ENCODE measurements at places on chromosomes 1 and 21.

GRCh38 chr1:170765712-170766330, 101.9 kb downstream of the PRRX1 start:
- DNase-seq, result no peak

DNA sequence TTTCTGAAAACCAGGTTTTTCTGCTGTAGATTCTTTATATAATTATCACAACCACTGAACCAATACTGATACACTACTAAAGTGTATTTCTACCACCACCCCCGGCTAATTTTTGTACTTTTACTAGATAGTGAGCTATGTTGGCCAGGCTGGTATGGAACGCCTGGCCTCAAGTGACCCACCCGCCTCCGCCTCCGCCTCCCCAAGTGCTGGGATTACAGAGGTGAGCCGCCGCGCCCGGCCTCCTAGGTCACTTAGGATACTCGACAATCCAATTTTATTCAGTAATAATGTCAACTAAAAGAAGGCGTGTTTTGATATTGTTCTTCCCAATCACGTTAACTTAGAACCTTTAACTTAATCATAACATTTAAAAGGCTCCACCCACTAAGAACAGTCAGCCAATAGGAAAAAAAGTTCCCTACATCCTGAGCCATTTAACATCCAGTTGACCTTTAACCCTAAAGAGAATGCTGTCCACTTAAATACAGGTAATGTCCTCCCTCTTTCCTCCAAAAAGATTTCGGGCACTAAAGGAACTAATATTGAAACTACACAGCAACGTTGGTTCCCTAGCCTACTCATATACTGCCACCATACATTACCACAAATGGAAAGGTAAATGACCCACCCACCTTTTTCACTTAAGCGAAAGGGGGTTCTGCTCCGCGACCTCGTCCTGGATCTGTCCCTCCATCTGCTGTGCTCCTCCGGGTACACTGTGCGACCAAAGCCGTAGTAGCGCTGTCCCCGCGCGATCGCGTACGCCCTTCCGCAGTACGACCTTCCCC, 1.2 kb downstream of the RSRP1 start:
- DNase-seq, result peak; percentile 63

- DNase-seq, result no peak
These were observed 183.0 kb upstream of the HOOK1 start for GRCh38 chr1:59631561-59632255.

GRCh38 chr1:30708361-30708728, 15.0 kb downstream of the MATN1 start:
- DNase-seq, result no peak

- DNase-seq, result no peak
These were observed 369.4 kb downstream of the KCNH1 start for GRCh38 chr1:210764536-210764935.

GRCh38 chr1:225361176-225361575, 66.7 kb downstream of the LBR start:
- DNase-seq, result no peak
